ENCODE measurements at places on chromosomes 16 and 17.
A peak's percentile ranks its signal among the peaks of the same experiment; 100 is the strongest.

- DNase-seq, result no peak
These were observed 231.2 kb downstream of the SEC14L1 start for GRCh38 chr17:77371888-77372443.

GRCh38 chr17:50134206-50135110, 4.5 kb upstream of the SAMD14 start:
- no peak for DNase-seq

GRCh38 chr17:35733366-35733765, 1.9 kb downstream of the RASL10B start:
- no peak for DNase-seq

GRCh38 chr16:90078579-90078895, 1.4 kb upstream of the PRDM7 start:
- DNase-seq, result no peak

GRCh38 chr16:50585331-50585776, 37.2 kb downstream of the NKD1 start:
- no peak for DNase-seq

- DNase-seq, result peak; percentile 65
These were observed 716 bp downstream of the TMEM94 start for GRCh38 chr17:75457047-75457654.

GRCh38 chr17:2266865-2267228, 36.7 kb downstream of the SMG6 start:
- DNase-seq, result no peak

GRCh38 chr16:74020095-74020670, 276.4 kb upstream of the PSMD7 start:
- DNase-seq, result no peak

- DNase-seq, result peak; percentile 52
These were observed 56.3 kb downstream of the ABCC1 start for GRCh38 chr16:16005721-16006120.

DNA sequence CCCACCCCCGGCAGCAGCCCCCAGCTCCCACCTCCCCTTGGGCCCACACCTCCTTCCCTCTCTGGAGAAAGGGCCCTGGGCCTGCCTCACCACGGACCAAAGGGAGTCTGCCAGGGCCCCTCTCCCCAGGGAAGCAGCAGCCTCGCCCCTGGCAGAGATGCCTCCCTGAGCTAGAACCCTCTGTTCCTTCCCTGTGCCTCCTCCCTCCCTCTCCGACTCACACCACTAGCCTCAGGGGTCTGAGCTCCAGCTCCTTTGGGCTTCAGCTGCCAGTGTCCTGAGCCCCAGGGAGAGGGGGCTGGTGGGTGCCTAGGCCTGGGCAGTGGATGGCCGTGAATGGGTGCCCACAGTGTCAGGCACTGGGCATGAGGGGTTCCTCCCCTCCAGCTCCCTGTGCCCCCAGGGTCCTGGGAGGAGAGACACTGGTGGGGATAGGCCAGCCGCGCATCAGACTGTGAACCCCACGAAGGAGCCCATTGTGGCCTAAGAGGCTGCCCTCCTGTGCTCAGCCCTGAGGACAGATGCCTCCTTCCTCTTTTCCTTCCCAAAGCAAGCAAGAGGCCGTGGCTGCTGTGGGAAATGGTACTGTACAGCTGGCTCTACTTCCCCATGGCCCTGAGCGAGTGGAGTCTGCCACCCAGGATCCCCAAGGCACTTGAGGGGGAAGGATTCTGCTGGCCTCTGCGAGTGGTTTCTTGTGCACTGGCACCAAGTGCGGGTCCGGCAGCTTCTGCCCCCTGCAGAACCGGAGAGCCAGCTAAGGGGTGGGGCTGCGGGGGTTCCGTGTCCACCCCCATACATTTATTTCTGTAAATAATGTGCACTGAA, 20.7 kb downstream of the MMP15 start:
- no peak for DNase-seq
